ENCODE measurements at places on chromosomes 2 and 18.

GRCh38 chr2:74381751-74382150 lies 1.6 kb upstream of the DCTN1 start:
- no peak for DNase-seq

DNA sequence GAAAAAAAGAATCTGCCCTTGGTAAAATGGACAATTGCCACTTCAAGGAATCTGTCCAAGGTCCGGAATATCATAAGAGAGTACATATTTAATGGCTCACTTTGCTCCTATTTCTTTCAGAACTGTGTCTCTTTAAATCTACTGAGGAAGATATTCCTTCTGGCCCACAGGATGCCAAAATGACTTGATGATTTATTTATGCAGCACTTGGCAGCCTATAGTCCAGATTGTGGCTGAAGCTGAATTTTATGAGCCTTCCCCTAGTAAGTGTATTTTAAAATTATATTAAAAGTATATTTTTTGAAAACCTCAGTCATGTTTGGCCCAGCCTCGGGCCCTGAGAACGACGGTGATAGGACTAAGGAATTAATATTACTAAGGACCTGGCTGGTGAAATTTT lies 465.1 kb upstream of the HNRNPA3 start:
- DNase-seq, result no peak

DNA sequence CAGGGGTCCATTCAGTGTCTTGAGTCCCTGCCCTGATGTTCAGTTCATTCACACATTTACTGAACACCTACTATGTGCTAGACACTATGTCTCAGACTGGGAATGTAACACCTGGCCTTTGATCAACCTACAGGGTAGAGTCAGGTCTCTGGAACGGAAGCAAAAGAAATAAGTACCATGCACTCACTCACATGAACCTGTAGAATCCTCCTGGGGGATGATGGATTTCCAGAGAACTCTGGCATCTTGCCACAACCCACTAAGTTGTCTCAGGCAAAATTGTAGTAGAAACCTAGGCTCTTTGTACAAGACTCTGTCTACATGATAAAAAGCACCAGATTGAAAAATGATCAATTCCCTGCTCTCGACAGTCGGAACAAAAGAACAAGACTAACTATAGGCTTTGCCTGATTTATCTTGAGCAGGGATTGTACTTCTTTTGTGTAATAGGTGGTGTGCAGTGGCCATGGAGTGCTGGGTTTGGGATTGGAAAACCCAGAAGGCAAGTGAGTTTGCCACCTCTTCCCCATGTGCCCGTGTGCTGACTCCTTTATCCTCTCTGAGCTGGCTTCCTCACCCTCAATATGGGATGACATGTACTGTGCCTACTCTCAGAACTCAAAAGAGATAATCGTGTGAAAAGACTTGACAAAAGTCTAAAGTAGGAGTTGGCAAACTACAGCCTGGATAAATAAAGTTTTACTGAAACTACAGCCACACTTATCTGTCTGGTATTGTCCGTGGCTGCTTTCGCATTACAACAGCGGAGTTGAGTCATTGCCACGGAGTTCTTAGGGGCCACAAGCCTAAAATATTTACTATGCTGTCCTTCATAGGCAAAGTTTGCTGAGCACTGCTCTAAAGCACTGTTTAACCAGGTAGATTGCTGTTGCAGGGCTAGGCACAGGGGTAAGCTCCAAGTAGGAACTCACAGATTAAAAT lies 4.4 kb downstream of the CAPN14 start:
- no peak for DNase-seq

DNA sequence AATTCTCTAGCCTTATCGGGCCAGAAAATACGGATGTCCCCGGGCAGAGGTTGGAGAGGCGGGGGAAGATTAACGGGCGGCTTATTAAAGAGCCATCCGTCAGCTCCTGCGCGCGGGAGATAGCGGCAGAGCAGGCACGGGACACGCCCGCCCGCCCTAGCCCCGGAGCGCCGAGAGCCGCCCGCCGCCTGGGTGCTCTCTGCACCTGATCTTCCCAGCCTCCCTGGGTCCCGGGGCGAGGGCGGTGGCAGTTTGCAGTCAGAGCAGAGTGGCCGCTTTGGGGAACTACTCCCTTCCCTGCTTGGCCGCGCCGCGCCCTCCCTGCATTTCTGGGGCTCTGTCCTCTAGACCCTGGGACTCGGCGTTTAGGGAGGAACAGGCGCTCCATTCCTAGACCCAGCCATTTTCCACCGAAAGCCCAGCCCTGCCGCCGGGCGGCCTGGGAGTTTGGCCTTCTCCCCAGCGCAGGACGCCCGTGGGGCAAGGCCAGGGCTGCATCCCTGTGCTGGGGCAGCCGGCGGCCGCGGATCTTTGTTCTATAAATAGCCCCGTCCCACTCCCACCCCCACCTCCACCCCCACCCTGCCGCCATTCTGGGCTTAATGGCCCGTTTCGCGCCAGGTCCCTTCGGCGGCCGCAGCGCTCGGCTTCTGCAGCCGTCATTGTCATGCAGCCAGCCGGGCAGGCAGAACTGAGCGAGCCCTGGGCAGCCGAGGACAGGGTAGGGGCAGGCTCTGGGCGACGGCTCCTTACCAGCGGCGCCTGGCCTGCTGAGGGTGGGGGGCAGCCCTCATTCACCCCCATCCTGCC lies 6.6 kb downstream of the GAD1 start:
- DNase-seq, result no peak

DNA sequence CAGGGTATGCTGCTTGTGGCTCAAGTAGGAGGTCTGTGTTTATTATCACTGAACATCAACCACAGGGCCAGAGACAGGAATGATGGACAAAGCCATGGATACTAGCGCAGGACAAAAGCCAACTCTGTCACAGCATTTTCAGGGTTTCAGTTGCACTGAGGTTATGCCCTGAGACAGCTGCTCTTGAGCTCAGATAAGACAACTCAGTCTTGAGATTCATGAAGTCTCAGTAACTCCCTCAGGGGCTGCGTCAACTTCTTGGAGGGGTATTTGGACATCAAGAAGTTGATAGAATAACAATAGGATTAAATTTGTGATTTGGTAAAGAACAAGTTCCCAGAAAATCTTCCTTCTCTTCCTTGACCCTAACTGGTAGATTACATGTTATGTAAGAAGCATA lies 287.0 kb upstream of the SLC14A2 start:
- DNase-seq, result no peak

- DNase-seq, result no peak
Measured at GRCh38 chr18:29140590-29140989, 963.7 kb upstream of the CDH2 start.

All from NCI-H2107 (cell line).